Stimulated activated CD8-positive, alpha-beta memory T cell treated with anti-CD3 and anti-CD28 coated beads, Interleukin-15, amount 100 ng/mL, for 4 hours (primary cell): ENCODE measurements at places on chromosomes 7 and 10.

DNA sequence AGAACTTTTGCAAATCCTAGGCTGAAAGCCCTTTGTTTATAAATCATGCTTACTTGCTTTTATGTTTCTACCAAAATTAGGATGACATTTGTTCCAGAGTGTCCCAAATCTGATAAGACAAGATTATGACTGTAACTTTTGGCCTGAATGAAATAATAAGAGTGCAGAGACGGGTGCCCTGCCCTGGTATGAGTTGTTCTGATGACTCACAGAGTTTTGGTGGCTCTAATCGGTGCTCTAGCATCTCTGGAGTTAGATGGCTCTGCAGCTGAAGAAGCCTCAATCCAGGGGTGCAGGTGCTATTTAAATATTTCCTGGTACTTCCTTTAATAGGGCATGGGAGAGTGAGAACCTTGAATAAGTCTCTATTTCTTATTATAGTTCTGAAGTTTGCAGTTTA lies 102.2 kb upstream of the ELMO1 start:
- no peak for DNase-seq

DNA sequence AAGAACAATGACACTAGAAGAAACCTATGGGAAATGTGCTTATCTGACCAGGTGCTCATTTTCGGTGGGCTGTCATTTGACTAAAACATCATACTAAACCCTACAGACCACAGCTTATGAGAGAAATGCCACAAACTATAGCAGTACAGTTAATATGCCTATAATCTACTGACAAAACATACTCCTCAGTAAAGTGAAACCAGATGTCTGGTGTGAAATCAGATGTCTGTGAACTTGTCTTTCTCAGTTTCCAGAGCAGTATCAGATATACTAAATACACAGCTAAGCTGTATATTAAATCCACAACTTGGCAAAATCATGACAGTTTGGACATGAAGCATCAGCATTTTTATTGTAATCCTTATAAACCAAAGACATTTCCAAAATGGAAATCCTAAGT lies 3.3 kb downstream of the IMMP2L start:
- no peak for DNase-seq

DNA sequence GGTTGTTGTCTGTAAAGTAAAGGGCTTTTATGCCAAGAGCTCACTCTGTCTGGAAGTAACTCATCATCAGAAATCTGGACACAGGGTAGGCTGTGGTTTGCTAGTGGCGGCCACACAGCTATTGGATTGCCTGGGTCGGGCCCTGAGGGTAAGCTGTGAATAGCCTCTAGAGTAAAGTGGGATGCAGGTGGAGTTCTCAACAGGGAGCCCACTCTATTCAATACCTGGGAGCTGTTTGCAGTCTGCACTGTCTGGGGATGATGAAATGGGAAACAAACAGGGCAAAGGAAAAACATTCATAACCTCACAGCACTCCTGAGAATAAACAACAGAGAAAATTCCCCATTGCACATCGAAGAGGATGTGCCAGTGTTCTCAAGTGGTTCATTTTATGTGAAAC lies 582.6 kb downstream of the CALN1 start:
- DNase-seq: no peak

- no peak for DNase-seq
Observed at GRCh38 chr7:567305-567883, 47.7 kb upstream of the PDGFA start.

- DNase-seq: no peak
Observed at GRCh38 chr10:116688241-116688711, 54.1 kb downstream of the HSPA12A start.

- DNase-seq: no peak
Observed at GRCh38 chr10:76555067-76555670, 1082.4 kb downstream of the KCNMA1 start.

DNA sequence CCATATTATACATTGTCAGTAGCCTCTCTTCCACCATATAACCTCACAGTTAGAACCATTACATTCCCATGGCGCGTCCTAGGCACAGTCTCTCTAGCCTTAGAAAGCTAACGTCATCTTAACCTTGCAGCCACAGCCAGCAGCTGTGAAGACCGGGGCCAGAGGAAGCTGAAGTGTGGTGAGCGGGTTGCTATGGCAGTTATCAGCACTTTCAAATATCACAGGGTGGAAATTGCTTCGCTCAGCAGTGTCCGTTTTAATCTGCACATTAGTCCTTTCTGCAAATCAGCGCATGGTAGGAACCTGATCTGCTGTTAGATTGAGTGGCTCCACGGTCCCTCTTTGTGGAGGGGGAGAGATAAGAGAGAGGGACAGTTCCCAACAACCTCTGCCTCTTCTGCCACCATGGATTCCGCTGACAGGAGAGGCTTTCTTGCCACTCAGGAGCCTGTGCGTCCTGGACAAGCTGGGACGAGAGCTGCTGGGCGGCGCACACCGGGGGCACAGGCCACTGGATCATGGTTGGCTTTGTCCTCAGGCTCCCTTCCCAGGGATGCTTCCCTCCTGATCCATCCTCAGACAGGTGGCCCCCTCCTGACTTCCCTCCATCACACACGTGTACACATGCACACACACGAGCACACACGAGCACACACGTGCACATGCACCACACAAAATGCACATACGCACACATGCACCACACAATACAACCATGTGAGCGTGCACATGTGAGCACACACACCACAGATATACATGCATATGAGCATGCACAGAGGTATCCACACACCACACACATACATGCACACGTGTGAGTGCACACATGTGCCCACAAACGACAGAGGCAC lies 93.8 kb downstream of the WDR37 start:
- DNase-seq: no peak

GRCh38 chr10:22986771-22987542 lies 59.1 kb downstream of the ARMC3 start:
- no peak for DNase-seq

GRCh38 chr10:103580011-103580410 lies 86.5 kb downstream of the NEURL1 start:
- DNase-seq: no peak

DNA sequence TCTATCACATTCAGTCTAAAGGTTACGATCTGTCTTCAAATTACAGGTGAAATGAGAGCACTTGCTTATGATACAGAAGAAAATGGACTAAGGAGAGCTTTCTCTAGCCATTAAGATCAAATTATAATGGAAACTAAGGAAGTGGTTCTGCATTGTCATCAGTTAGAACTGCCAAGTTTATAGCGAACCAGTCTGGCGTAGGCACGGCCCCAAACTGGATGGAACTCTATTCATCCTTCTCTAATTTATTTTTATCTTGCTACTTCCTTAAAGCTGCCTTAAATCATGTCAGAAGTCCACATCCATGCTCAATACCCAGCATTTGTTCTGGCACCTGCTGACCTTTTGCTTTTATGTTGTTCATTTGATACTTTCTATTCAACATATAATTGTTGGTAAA lies 63.7 kb upstream of the APBB1IP start:
- no peak for DNase-seq

DNA sequence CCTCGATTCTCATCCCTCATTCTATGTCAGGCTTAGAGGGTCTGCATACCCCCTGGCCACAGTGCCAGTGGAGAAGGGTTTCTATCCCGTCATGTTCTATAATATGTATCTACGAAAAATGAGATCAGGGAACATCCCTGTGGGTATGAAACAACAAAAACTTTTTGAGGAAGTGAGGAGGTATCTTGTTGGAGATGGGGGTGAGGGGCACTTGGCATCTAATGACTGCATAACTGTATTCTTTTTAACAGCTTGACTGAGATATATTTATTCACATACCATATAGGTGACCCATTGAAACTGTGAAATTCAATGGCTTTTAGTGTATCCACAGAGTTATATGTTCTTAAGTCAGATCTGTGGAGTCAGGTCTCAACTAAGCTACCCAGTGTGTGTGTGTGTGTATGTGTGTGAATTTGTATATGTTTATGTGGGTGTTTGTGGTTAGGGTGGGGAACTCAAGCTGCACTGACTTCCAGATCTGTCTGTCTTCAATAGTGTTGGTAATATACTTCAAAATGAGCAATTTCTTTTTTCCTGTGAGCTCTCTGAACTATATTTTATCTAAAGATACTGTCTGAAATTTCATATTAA lies 528.9 kb downstream of the CNTNAP2 start:
- DNase-seq: no peak

DNA sequence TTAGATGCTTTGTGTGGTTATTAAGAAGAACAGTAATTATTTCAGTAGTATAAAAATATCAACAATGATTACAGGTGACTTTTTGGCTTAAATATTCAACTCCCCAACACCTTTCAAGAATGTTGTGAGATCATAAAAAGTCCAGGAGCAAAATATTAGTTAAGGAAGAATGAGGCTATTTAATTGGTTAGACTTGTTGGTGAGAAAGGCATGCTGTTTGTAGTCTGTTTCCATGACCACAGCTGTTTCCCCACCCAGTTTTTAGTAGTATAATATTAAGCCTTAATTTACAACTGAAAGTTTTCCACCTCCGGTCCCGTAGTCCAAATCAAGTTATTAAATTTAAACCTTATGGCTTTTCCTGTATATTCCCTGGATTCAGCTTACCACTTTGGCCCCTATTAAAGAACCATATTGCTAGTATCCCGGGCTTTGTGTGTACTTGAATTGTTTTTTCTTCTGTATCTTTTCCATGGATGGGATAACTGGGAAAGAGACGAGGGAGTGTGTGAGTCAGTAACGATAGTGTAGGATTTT lies 133.3 kb downstream of the CELF2 start:
- DNase-seq: no peak
